OCI-M1 (cell line): ENCODE measurements at places on chromosomes 1 and 21.
A peak's percentile ranks its signal among the peaks of the same experiment; 100 is the strongest.

- peak; percentile 29 for DNase-seq
Observed at GRCh38 chr1:225498549-225499136, 70.8 kb upstream of the LBR start.

DNA sequence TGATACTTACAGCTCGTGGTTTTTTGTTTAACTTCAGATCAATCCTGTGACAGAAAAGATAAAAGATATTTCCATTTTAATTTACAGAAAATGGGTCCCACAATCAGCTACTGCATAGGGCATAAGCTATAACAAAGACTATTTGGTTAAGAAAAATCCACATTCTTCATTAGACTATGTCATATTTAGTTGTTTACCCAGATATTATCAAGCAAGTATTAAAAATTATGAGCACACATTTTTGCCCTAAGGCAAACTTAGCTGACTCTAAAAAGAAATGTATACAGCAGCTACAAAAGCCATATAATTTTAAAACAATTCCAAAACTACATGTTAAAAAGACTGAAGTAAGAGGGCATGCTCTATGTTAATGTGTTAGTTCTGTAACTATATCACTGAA, 18.7 kb downstream of the MEAF6 start:
- no peak for DNase-seq

GRCh38 chr1:72649991-72650390, 367.7 kb upstream of the NEGR1 start:
- no peak for DNase-seq

GRCh38 chr1:159067699-159068621, 8.6 kb downstream of the AIM2 start:
- DNase-seq, result peak; percentile 86

DNA sequence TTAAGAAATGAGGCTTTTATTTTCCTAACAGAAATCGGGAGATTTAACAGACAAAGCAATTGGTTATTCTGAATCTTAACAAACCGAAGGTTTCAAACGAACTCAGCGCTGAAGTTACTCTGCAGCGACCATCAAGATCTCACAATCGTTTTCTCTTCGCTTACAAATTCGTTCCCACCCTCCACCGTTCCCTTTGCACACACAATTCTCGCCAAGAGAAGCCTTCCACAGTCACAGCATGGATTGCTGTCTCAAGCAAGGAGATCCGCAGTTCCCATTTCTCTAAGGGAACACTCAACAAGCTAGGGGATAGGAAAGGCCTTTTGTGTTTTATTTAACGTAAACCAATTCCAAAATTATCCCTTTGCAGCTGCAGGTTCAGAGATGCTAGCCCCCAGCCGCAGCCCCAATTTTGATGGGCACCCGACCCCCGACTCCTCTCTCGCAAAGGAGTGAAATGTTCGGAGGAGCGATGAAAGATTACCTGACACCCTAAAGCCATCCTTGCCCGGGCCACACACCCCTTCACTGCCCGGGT, 755 bp downstream of the FBXO42 start:
- DNase-seq, result peak; percentile 61
